ENCODE measurements at places on chromosomes 1 and 21. TPM values are rescaled to one million over a fixed set of nuclear protein-coding genes. Genes with fewer than 3 reads are reported as not detected.

GRCh38 chr1:58618303-58618702, 41.3 kb upstream of the TACSTD2 start:
- DNase-seq = peak; percentile 96

DNA sequence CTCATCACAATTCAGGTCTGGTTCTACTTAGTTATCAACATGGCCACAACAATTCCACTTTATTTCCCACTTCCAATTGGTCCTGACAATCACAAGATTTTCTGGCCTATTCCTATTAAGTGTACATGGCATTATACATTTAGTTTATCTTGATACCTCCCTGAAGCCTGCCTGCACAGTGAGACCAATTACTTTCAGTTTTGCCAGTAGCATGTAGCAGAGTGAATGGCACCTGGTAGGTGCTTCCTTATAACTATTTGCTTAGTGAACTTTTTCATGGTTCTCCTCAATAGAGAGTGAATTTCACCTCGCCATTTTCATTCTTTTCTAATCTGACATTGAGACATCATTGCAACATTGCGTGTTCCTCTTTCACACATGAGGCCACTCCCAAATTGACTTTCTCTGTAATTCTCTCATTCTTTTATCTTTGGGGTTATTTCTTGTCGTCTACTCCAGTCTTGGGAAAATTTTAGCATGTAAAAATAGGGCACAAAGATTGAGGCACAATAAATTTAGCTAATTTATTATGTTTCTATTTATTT, 124.3 kb downstream of the DISC1 start:
- DNase-seq = no peak

DNA sequence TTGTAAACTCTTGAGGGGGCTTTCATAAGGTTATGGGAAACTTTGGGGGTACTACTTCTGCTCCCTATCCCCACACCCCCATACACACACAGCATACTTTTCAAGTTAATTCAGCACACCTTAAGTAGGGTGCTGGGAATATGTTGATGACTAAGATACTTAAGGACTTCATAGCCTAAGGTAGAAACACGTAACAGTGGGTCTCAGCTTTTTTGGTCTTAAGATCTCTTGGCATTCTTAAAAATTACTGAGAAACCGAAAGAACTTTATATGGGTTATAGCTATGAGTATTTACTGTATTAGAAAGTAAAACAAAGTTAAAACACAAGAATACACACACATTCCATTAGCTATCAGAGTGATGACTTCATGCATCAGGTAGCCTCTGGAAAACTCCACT, 2.1 kb downstream of the OTUD3 start:
- no peak for DNase-seq

DNA sequence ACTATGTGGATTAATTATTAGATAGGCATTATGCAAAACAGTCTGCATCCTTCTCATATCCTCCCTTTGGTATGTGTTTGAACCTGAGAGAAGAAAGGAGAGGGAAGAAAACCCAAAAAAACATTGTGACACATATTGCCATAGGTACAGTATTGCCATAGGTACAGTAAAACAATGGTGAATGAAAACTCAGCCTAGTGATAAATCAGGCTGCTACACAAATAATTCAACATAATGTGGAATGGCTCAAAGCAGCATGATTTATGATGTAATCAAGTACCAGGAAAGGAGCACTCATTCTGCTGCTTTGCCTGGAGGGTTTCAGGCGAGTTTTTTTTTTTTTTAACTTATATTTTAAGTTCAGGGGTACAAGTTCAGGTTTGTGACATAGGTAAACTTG, 213.9 kb upstream of the LYPLAL1 start:
- peak; percentile 6 for DNase-seq

DNA sequence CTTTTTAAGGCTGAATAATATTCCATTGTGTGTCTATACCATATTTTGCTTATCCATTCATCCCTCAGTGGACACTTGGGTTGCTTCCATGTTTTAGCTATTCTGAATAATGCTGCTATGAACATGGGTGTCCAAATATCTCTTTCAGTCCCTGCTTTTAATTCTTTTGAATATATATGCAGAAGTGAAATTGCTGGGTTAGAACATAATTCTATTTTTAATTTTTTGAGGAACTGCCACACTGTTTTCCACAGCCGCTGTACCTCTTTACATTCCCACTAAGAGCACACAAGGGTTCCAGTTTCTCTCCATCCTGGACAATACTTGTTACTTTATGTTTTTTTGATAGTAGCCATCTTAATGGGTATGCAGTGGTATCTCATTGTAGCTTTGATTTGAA, 65.6 kb downstream of the RIMS3 start:
- DNase-seq = no peak

DNA sequence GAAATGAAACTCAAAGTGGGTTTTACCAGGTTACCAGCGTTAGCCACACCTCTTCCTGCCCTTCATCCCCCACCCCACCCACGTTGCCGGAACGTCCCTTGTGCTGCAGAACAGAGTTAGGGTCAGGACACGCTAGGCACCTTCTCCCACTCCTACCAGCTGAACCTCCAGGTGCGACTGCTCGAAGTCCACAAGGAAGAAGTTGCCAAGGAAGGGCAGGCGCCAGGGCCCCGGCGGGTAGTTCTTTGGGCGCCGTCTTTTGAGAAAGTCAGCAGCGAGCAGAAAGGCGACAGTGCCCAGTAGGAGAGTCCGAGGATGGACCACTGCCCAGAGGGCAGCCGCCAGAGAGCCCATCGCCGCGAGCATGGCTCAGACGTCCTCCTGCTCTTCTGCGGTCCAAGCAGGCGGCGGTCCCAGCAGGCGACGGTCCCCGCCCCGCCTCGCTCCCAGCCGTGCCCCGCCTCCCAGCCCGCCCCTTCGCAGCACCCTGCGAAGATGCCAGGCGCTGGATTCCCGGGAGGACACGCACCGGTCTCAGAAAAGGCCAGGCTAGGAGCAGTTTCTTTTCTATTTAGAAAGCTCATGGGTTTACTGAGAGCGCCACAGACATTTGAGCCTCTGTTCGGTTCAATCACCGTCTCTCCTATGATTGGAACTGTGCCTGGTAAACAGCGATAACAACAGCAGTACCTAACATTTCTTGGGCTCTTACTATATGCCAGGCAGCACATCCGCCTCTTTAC, at the start of gene CYP2J2:
Gene CYP2J2, minus strand, starts transcription at position 393 of the 743 bp plus-strand sequence. Its CDS starts 27 bp downstream, at position 366.
- peak; percentile 46 for DNase-seq

GRCh38 chr1:58818075-58818474, 34.2 kb upstream of the JUN start:
- DNase-seq = peak; percentile 81

DNA sequence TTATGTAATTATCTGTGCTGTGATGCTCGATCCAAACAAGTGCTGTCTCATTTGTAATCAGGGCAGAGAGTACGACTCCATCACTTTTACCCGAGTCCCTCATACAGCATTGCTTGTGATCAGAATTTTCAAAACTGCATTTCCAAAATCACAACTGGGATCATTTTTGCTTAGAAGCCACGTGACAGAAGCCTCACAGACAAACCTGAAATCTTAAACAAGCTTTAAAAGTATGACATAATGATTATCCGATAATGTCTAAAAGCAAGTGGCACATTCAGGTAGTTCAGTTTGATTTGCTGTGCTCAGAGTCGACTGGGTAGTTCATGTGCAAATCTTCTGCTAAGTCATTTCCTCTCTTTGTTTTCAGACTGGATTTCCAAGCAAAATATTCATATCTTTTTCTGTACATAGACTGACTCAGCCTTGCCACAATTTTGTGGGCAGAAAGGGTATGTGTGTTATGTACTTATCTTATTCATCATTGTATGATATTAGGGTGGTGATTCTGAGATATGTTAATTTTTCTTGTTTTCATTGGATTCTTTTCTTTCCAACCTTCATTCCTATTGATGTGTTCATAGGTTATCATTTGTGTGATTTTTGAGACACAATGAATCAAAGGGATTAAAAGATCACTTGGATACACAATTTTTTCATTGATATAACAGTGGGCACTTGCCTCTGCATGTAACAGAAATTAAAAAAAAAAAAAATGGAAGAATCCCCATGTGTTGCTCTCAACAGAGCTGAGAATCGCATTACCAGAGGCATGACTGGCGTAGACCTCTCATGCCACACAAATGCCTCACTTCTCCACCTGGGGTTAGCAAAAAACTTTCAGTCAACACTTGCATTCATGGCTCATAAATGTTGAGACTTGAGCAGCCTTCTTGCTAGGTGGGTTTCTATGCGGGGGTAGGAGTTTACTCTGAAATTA, 355.7 kb downstream of the LTN1 start:
- peak; percentile 85 for DNase-seq

DNA sequence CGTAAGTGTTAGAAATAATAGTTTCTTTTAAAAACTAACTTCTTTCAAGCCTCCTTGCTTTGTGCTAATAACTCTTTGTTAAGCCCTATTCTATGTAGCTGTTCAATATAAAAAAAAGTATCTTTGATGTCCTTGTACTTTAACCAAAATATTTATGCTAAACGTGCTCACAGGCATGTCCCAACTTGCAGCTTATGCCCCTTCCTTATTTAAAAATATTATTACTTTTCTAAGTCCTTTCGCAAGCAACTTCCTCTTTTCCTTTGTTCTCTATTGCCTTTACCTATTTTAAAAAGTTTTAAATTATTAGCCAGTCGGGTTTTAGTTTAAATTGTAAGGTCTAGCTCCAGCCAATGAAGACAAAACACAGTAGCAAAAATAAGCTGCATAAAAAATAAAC, 43.4 kb upstream of the NBPF3 start:
- DNase-seq = no peak

- DNase-seq = no peak
Observed at GRCh38 chr1:70190180-70190579, 15.2 kb downstream of the LRRC40 start.

DNA sequence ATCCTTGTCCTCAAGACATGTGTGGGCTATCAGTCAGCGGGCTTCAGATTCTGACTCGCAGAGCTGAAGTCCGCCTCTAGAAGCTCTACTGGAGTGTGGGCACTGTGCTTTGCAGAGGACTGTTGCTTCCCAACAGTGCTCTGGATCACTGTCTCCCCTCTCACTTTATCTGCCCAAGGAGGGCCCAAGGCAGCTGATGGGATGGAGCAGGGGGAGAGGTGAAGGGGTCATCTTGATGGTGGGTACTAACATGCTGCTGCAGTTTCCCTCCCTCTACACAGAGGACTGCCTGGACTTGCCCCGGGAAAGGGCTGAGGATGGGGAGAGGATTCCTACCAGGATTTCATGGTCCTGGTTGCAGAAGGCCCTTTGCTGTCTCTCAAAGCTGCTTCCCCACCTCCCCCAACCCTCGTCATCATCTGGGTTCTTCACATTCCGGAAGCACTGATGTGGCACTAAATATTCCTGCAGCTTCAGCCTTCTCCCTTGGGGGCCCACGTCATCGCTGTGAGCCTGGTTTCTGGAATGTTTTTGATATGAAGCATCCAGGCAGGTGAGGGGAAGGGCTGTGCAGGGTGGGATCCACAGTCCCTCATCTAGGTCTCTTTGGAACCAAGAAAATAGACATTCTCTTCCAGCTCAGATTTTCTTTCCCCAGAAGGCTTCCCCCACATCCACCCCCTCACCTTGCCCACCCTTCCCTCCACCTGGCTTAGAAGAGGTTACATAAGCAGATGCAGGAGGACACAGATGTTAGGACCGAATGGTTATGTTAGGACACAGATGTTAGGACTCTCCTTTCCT, 23.2 kb downstream of the NUAK2 start:
- DNase-seq = peak; percentile 99

GRCh38 chr1:2525920-2526823, at the start of gene PANK4:
Gene PANK4, minus strand, starts transcription at chr1:2526596. Its CDS starts 9 bp downstream, at chr1:2526587.
- DNase-seq = peak; percentile 90

GRCh38 chr1:96973605-96974004, 252.0 kb downstream of the PTBP2 start:
- DNase-seq = peak; percentile 68

DNA sequence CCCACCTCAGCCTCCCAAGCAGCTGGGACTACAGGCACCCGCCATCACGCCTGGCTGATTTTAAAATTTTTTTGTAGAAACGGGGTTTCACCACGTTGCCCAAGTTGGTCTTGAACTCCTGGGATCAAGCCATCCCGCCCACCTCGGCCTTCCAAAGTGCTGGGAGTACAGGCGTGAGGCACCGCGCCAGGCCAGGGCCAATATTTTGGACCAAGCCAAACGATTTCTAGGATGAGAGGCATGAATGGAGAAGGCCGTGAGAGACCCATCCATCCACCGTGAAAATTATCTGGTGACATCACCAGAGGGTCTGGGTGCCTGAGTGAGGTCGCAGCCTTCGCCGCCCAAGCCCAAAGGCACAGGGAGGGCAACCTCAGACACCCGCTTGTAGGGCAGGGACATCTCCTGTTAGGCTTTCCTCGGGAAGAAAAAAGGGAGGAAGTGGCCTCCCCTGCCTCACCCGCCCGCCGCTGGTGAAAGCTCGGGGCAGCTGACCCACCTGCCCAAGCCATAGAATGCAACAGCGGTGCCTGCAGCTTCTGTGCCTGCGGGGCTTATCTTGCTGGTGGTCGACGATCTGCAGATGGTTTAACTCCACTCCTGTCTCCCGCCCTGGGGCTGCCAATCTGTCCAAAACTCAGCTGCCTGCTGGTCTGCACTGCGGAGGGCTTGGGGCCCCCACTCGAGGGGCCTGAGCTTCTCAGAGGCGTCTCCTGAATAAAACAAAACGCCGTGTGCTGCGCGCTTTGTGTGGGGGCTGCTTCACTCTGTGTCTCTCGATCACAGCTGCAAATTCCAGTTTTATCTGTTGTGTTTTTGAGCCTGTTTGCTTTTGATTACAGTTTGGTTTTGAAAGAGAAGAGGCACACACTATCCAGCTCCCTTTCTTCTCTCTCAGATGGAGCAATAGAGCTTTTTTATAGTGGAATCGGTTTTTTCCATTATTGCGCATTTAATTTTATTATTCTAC, 85.8 kb downstream of the MRPS6 start:
- DNase-seq = no peak

GRCh38 chr21:41883582-41883981, 4.4 kb upstream of the PRDM15 start:
- DNase-seq = peak; percentile 20

The OR6N1 gene
- not detected for total RNA-seq

The ZSWIM5 gene
- total RNA-seq = 0.02 TPM

The LRRC71 gene
- not detected for total RNA-seq

The KCNA3 gene
- not detected for total RNA-seq

The BATF3 gene
- total RNA-seq = 3.3 TPM

The OR6N2 gene
- not detected for total RNA-seq

The CD84 gene
- total RNA-seq = not detected

All from M059J (cell line).